ENCODE measurements at places on chromosomes 2 and 18.
A peak's percentile ranks its signal among the peaks of the same experiment; 100 is the strongest.

- DNase-seq, result no peak
Observed at GRCh38 chr2:168626647-168627046, 170.6 kb downstream of the CERS6 start.

DNA sequence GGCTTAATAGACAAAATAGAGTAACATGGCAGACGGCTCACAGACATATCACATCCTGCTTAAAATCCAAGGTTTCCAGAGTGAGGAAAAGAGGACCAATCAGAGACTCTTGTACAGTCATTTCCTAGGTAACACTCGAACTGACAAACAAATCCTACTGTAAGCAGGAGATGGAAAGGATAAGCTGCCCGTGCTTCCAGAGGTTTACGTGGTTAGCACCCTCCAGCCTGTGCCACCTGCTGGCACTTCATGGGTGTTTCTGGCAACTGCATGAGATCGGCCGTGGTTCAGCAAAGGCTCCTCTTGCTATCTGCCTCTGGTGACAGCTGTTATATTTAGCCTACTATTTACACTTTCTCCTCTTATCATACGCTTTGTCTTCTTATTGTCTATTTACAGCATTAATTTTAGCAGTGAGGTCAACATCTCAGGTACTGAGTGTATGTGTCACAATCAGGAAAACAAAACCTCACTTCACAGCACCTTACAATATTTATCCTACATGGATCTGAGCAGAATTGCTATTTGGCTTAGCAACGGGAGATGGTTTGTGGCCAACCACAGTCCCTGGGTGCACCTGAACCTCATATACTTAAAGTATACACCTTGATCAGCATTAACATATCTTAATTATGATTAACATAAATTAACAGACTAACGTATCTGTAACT lies 226.9 kb downstream of the TMEM163 start:
- DNase-seq, result peak; percentile 61

- DNase-seq, result no peak
Observed at GRCh38 chr18:54480616-54481015, 110.4 kb upstream of the DYNAP start.

DNA sequence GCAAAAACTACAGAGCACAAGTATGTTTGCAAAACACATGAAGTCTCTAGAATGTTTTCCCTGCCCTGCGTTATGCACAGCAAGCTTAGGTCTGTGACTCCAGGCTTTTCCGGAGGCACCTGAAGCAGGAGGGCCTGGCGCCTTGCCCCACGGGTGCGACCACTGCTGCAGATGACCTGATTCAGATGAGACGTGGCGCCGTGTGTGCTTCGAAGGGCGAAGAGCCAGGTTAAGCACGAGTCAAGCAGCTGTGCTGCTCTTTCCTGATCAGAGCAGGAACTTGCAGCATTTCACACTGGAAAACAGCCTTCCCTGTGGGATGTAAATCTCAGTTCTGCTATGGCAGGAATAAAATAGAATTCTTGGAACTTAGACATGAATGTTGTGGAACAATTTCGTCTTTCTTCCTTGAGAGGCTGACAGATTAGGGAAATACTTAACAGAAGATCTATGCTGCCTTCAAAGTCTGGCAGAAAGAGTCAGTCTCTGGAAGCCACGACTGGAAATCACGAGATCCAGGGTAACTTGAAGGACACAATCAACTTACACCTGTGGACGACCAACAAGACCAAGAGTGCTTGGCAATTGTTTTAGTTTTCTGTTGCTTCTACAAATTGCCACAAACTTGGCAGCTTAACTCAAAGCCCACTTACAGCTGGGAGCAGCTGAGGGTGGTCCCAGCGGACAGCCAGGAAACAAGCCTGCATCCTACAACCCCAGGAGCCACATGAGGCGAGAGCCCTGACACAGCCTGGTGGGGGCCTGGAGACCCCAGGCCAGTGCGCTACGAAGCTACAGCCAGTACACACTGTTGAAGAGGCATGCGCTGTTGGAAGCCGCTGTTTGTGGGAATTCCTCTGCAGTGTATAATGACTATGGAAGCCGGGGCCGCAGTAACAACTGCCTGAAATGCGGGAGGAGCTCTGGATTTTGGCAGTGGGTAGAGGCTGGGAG lies 42.9 kb downstream of the EIPR1 start:
- DNase-seq, result no peak

Measured in DMS79 (cell line).